NCI-H1105 treated with DMSO at 0.1 percent for 48 hours (cell line): ENCODE measurements at places on chromosomes 13 and 19.

DNA sequence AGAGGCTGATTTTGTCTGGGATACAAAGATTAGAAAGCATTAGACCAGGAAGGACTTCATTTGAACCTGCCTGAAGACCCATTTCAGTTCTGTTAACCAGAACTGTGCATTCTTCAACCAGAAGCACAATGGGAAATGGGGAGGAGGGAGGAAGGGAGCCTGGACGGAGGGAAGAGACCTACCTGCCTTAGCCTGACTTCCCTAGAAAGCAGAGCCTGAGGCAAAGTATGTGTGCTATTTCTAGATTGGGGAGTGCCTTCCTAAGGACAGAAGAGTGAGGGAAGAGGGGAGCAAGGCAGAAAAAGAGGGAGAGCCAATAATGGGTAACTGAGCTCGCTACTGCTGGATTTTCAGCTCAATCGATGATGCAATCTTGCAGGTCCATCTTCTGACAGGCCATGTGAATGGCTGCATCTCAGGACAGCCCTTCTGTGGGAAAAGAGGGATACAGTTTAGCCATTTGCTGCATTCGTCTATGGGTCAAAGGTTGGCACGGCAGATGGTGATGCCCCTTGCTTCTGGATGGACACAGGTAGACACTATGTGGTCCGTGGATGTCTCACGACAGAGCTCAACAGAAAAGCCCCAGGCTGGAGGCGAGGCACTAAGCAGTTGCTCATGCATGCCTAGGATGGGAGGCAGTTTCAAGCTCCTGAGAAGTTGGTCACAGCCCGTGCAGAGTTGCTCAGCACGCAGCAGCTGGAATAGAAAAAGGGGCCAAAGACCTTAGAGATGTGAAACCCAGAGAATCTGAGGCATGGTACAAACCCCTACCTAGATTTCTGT lies 78.8 kb upstream of the UBL3 start:
- DNase-seq = no peak

DNA sequence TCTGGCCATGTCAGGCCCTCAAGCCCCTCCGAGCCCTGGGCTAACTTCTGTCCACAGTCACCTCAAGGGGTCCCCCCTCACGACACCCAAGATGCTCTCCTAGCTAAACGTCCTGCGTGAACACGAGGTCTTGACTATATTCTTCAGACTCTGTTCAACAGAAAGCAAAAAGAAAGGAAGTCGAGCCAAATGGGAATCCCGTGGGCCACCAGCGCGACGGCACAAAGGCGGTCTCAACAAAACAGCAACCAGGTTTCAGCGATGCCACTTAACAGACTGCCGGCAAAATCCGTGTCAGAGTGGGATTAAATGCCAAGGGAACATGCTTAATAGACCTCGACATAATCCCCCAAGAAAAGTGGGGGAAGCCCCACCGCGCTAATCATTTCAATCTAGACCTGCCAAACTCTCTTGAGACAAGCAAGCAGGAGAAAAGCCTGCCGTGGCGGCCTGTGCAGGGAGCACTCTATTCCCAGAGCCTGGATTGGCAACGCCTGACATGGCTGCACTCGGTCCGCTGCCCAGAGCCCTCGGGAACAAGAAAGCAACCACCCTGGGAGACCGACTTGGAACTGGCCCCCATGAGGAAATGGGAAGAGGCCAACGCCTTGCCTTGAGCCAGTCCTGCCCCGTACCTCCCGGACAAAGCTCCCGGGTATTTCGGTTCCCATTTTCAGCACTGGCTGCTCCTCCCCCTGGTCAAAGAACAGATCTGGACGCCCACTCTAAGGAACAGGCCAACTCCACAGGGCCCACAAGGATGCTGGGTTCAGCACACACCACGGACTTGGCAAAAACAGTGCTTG lies 16.0 kb downstream of the ZC3H4 start:
- no peak for DNase-seq

DNA sequence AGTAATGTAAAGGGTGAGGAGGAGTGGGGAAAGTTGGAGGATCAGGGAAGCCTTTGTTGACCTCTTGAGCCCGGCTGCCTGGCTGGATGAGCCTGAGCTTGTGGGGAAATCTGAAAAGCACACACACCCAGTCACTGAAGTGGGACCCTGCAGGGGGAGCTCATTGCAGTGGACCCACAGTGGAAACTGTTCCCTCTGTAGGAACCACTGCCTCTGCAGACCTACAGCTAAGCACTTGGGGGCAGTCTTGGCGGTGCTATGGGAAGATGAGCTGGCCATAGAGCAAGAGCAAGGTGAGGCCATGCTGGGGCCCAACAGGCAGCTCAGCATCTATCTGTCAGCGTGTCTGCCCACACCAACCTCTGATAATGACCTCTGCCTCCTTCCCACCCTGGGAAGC lies 294.8 kb downstream of the TSHZ3 start:
- DNase-seq = peak; percentile 9

- DNase-seq = no peak
Measured at GRCh38 chr13:112880976-112881540, 88.0 kb upstream of the MCF2L start.

- DNase-seq = no peak
Measured at GRCh38 chr19:5406816-5407215, 48.4 kb upstream of the ZNRF4 start.

- no peak for DNase-seq
Measured at GRCh38 chr13:65330691-65331090, 1899.4 kb downstream of the PCDH9 start.

GRCh38 chr13:75442736-75443234 lies 39.2 kb downstream of the TBC1D4 start:
- no peak for DNase-seq

DNA sequence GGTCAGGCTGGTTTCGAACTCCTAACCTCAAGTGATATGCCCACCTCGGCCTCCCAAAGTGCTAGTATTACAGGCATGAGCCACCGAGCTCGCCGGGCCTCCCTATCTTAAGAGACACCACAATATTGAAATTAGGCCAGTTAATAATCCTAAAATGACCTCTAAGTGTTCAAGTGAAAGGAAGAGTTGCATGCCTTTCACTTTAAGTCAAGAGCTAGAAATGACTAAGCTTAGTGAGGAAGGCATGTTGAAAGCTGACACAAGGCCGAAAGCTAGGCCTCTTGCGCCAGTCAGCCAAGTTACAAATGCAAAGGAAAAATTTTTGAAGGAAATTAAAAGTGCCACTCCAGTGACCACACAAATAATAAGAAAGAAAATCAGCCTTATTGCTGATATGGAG lies 144.5 kb upstream of the FNDC3A start:
- DNase-seq = no peak

GRCh38 chr13:95381212-95381527 lies 79.9 kb upstream of the ABCC4 start:
- no peak for DNase-seq

GRCh38 chr19:10583036-10583776 lies 3.9 kb downstream of the AP1M2 start:
- DNase-seq = no peak

DNA sequence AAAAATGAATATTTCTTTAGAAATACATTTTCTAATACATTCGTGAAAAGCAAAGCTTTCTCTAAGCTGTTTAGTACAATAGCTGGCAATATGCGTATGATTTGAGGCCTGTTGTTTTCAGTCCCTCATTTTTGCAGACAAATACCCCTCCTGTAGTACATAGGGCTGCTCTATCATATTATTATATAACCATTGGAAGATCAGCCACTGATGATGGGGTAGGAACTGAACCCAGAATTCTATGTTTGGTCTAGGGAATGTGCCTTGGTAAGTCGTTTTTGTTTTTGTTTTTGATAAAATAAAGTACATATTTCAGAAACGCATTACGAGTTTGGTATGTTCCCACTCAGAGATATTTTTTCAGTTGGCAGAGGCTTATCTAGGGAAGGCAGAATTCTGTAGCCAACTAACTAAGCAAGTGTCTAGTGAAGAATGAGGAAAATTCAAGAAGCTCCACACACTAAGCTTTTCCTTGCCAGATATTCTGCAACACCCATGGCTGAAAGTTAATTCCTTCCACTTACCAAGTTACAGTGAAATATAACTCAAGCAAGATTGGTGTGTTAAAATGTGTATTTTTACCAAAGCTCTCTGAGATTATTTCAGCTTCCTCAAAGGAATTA lies 656.9 kb upstream of the MIR17HG start:
- no peak for DNase-seq

DNA sequence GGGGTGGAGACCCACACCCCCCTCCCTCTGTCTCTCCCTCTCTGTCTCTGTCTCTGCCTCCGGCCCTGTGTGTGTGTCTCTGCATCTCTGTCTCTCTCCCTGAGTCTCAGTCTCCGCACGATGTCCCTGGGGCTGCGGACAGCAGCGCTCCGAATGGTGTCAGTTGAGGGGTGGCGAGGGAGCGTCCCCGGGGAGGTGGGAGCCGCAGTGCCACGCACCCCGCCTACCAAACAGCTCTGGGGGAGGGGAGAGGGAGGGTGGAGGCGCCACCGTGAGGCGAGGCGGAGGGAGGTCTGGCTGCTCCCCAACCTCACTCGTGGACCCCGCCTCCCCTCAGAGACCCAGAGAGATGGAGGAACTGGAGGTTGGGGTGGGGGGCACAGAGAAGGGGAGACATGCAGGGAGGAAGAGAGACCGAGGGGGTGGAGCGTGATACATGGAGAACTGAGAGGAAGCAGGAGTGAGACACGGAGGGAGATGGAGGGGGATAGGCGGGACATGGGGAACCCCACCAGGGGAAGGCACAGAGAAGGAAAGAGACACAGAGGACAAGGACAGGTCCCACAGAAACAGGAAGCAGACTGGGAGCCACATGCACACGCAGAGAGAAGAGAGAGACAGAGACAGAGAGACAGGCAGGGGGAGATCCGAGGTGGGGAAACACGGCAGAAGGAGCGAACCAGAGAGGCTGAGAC lies 7.2 kb downstream of the ERFL start:
- no peak for DNase-seq

DNA sequence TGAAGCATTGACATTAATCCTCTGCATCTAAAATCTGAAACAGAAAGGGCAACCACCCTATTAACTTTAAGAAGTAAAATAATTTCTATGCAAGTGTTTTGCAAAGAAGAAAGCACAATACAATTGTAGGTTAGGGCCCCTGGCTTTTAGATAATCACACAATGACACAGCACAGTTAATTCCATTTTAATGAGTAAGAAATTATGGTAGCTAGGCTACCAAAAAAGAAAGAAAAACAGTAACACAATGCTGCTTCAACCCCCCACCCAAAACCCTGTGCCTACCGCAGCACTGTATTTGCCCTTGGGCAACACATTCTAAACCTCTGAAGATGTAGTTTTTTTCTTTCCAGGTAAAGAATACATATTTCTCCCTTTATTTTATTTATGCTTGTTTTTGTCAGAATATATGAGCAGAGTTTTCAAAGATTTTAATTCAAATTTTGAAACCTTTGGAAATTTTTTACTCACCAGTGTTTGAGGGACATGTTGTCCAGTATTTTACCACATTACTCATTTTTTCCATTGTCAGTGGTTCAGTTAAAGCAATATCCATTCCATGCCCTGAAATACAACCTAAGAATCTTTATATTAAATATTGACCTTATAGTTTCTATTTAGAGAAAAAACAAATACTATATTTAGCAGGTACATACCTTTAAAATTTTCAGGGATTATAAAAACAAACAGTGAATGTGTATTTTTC lies 21.1 kb downstream of the SOHLH2 start:
- no peak for DNase-seq

DNA sequence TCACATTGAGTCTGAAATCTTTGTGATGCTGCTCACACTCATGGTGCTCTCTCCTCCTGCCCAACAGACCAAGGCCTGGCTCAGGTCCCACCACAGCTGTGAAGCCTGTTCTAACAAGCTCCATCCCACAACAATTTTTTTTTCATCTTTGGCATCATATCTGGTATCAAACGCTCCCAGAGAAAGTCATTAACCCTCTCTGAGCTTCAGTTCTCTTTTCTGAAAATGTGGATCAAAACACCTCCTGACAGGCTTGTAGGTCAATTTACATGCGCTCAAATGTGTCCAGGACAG lies 224.4 kb downstream of the LACC1 start:
- no peak for DNase-seq

DNA sequence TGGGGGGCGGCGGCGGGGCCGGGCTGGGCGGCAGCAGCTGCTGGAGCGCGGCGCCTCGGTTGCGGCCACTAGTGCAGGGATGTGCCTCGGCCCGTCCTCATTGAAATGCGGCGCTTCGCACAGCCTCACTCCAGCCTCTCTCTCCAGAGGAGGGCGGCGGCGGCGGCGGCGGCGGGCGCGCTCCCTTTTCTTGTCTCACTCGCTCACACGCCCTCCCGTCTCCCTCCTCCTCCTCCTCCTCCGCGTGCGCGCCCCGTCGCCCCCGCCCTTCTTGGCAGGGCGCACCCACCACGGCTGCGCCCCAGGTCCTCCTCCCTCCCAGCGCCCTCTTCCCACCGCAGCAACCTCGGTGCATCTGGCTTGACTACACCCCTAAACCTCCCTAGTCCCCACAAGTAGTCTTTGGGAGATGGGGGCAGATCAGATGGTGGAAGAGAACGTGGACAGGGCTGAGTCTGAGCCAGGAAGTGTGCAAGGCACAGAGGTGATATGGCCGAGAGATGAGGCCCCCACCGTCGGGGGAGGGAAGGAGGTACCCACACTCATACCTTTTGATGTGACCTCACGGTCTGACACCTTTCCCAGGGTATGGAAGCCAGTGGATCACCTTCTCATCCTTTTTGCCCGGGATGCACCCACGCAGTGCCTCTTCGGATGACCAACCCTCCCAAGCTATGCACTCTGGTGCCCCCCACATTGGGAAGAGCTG lies at the start of gene DCLK1:
Gene DCLK1 (minus strand): TSS at position 161 of the 709 bp plus-strand sequence.
- peak; percentile 59 for DNase-seq
